ENCODE measurements at places on chromosomes 4 and X.

DNA sequence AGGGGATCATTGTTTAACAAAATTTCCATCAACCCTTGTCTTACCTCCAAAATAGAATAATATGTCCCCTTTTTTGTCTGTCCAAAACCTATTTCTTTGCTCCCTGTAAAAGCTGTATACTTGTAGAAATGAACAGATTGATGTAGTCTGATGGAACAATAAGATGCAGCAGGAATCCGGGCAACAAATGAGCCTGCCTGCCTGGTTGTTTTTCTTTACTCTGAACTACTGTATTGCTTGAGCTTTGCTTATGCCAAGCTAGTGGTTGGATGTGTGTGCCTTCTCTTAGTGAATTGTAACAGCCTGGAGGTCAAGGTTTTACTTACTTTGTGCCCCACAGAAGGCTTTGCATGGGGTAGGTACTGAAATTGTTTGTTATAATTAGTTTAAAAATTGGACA, 116.2 kb upstream of the TLL1 start:
- DNase-seq: no peak

GRCh38 chr4:23706972-23707651, 182.7 kb downstream of the PPARGC1A start:
- DNase-seq: no peak

- no peak for DNase-seq
Observed at GRCh38 chr4:5528031-5528436, 180.3 kb downstream of the EVC2 start.

DNA sequence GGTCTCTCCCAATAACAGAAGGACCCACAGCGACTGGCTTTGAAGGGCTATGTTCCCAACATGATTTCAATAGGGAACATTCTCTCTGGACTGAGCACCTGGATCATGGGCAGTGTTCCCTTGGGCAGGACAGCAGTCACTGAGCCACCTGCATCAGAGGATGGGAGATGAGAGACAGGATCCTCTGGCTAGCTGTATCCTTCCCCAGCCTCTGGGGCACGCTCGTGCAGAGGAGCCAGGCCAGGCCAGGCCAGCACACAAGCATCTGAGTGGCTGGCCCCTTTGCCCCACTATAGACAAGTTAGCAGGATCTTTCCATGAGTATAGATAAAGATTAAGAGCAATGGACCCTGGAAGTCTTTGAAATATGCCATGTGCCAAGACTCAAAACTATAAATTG, 66.3 kb downstream of the NEUROG2 start:
- DNase-seq: no peak

- DNase-seq: no peak
Observed at GRCh38 chr4:168797194-168797593, 212.9 kb downstream of the CBR4 start.

DNA sequence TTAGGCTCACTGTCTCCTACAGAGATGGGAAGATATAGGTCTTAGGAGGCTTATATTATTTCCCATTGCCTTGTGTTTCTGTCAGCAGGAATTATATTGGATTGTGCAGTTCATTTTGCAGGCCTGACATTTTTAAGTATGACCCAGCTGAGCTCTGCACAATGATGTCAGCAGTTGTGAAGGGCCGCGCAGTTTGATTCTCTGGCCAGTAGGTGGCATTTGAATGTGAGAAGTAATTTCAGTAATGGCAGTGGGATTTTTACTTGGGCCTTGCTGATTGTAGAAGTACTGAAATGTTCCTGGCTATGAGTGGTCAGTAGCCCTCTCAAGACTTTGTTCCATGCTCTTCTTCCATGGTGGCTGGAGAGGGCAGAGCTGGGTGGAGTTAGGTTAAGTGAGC, 247.2 kb upstream of the MTMR8 start:
- DNase-seq: no peak

DNA sequence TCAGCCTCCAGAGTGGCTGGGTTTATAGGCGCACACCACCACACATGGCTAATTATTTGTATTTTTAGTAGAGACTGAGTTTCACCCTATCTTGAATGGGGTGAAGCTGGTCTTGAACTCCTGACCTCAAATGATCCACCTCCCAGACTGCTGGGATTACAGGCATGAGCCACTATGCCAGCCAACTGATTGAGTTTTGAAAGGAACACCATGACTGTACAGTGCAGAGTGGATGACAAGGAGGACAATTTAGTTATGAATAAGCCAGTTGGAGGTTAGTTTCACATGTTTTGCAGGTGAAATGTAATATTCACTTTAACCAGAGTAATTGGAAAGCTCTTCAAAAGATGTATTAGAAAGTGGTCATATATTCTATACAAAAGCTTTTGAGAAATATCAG, 60.8 kb downstream of the PCDH18 start:
- DNase-seq: no peak

GRCh38 chr4:162154862-162155540, 8.8 kb downstream of the FSTL5 start:
- no peak for DNase-seq

GRCh38 chrX:119455264-119455663, 13.0 kb upstream of the SLC25A5 start:
- DNase-seq: no peak

- DNase-seq: no peak
Observed at GRCh38 chr4:185520119-185520518, 15.2 kb downstream of the PDLIM3 start.

GRCh38 chrX:136586386-136586785, 54.4 kb downstream of the VGLL1 start:
- DNase-seq: no peak

DNA sequence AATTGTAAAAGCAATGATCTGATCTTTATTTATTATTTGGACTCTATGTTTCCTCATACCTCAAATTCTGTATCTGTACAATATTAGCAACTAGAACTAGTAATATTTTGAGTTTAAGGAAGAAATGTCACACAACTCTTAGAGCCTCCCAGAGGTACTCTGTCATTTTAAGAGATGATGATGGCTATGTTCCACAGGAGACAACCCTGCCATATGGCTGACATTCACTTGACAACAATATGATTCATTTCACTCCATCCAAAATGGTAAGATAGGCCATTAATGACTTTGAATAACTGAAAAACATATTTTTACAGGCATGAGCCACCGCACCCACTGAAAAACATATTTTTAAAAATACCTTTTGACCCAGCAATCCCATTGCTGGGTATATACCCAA, 190.3 kb downstream of the MAML3 start:
- DNase-seq: no peak

DNA sequence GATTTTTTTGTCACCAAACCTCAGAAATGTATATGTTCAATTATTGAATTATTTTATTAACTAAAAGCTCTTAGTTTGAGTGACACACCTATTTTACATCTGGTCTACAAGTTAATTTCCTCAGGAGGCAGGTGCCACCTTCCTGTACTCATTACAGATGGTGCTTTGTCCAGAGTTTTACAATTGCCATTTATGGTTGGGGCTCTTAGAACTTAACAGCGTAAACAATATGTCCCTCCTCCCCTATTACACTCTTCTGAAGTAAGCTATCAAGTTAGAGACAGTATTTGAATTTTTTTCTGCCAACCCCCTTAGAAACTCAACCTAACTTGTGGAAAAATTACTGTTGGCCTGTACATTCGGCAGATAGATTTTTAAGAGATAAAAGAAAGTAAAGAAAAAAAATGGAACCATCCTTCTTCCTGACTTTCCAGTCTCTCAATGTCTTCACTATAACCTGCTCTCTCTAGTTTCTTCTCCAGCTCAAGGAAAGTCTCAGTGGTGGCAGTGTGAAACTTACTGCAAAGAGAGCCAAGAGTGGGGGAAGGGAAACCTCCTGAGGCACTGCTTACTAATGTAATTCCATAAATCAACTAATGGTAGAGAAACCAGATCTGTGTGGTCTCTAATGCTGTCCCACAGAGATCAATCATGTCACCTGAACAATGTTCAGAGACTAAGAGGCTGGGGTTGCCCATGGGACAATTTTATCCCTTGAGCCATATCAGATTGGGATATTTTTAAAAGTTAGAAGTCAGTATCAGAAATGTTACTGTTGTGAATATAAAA, 7.8 kb downstream of the CXXC4 start:
- peak; percentile 60 for DNase-seq

- DNase-seq: no peak
Observed at GRCh38 chrX:17743913-17744312, 6.6 kb downstream of the SCML1 start.

DNA sequence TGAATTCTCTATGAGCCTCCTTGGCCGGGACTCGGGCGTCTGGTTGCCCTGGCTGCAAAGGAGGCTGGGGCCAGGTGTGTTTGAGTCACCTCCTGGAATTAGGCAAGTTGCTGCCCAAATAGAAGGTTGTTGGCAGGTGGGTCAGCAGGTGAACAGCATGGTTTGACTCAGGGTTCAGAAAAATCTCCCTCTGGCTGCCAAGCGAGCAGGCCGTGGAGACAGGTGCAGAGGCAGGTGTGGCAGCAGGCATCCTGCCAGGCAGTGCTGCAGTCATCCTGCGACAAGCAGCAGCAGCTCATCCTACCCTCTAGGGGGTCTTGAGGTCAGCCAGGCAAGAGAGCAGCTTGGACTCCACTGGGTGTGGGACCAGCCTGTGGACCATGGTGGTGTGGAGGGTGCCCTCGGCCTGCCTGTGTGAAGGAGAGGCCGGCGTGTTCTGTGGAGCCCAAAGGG, 8.2 kb downstream of the MSANTD1 start:
- peak; percentile 44 for DNase-seq

GRCh38 chrX:25601323-25601722, 536.8 kb upstream of the MAGEB18 start:
- DNase-seq: no peak

DNA sequence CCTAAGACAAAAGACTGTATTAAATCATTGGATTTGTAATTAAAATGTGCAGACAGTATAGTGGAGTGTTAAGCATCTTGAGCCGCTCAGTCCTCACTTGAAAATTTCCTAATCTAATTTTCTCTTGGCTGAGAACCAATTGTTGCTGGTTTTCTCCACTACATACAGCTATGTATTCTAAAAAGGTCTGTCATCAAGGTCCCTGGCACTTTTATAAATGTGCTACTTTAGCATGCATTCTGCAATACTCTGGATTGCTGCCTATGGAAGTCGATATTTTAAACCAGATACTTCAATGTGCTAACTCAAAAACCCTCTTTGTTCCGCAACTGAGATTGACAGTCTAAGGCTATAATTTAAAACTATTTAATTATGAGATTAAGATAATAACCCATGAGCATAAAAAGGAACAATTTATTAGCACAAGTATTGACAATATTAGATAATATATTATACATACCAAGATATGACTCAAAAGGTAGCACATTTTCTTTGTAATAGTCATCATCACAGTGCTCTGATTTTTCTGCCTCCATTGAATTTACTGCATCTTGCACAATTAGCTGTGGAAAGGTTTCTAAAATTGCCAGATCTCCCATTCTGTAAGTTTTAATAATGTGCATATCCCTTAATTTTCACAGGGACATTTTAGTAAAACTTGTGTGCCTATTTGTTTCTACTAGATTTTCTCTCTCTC, 815.1 kb downstream of the ADGRL3 start:
- no peak for DNase-seq

DNA sequence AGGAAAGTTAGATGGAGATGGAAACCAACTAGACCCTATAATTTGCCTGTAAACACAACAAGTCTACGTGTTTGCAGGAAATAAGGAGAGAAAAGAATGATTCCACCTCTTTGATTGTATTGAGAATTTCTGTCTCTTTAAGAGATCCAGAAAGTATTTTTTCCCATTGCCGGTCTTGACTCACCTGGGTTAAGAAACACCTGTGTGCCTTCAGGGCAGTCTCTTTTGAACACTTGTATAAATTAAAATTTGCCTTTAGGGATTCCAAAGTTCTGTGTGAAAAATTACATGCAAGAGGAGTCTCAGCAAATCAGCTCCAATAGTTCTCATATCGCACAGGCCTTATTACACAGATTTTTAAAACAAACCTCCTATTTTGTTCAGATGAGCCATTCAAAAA, 46.0 kb upstream of the SMAD1 start:
- DNase-seq: no peak

GRCh38 chrX:39227371-39227770, 426.1 kb downstream of the MID1IP1 start:
- no peak for DNase-seq

DNA sequence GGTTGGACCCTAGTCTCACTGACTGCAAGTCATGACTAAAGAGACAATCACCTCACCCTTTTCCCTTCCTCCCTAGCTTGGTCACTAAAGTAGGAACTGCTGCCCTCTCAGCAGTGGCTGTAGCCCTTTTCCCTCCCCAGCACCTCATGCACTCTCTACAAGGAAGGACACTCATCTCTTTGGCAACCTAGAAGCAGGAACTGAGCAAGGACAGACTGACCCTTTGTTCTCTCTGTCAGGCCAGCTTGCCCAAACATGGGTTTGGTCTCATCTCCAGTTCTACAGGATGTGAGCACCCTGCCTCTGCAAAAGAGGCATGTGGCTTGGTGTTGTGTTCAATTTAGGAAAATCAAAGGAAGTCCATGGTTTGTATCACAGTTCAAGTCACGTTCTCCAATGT, 15.8 kb downstream of the LEF1 start:
- no peak for DNase-seq

Data from islet precursor cell (in vitro differentiated cells).